ENCODE measurements at places on chromosomes 1 and 21.

GRCh38 chr1:221315330-221315729 lies 426.6 kb downstream of the DUSP10 start:
- ATAC-seq: peak; percentile 94

DNA sequence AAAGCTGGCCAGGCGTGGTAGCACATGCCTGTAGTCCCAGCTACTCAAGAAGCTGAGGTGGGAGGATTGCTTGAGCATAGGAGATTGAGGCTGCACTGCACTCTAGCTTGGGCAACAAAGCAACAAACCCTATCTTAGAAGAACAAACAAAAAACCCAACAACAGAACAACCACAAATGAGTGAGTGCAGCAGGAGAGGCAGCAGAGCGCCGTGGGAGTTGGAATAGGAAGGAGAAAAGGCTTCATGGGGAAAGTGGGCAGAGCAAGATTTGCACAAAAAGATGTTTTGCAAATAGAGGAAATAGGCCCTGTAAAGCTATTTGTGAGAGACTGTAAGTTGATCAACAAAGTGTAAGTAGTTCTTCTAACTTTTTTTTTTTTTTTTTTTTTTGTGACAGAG lies 19.6 kb downstream of the SMAP2 start:
- no peak for ATAC-seq

DNA sequence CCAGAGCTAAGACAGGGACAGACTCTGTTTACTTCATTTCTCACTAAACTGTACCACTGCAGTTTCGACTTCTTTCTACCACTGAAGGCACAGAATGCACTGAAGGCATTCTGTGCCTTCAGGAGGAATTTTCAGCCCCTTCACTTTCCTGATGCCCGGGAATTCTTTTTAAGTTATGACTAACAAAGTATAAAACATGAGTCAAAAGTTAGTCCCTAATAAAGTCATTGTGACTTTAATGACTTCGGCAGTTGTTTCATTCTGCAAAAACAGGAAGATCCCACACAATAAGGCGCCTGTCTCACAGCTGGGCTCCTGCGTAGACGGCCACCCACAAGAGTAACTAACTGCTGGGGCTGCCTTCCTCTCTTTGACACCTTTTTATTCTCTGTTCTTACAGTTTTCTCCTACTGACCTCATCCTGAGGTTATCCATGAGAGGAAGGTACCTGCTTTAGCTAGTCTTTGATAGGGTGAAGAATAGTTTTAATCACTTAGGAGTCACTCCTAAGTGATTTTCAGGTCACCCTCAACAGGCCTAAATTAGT lies 183.9 kb upstream of the SGIP1 start:
- ATAC-seq: peak; percentile 11

DNA sequence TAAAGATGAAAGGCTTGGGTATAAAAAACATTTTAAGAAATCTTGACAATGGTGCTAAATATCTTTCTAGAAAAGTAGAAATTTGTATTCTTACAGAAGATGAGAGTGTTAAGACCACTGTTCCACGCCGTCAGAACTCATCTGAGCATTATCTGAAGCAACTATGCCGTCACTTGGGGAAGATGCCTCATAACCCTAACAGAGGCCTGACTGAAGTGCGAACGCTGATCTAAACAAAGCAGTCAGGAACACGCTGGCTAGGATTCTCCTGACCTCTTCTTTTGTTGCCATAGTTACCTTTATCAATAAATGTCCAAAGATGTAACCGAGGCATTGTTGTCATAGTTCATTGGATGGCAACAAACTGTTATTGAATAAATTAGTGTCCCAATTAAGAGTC lies 612.4 kb downstream of the LTN1 start:
- ATAC-seq: no peak

GRCh38 chr21:43364851-43365424 lies 62.0 kb downstream of the SIK1 start:
- ATAC-seq: no peak

GRCh38 chr1:10724948-10725847 lies 71.2 kb downstream of the CASZ1 start:
- ATAC-seq: peak; percentile 91

DNA sequence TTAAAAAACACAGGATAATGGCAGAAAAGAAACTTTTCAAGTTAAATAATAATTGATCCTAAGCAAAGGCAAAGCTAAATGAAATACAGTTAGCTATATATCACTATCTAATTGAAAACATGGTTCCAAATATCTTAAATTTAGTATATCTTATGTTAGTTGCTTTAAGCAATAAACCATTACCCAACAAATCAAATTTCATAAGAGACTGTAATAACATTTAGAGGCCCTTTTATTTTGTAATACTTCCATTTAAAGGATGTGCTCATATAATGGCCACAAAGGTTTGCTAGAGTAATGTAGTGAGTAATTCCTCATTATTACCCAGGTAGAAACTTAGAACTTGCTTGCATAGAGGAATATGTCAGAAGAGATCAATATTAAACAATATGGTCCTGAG lies 32.3 kb downstream of the RPL5 start:
- ATAC-seq: no peak

DNA sequence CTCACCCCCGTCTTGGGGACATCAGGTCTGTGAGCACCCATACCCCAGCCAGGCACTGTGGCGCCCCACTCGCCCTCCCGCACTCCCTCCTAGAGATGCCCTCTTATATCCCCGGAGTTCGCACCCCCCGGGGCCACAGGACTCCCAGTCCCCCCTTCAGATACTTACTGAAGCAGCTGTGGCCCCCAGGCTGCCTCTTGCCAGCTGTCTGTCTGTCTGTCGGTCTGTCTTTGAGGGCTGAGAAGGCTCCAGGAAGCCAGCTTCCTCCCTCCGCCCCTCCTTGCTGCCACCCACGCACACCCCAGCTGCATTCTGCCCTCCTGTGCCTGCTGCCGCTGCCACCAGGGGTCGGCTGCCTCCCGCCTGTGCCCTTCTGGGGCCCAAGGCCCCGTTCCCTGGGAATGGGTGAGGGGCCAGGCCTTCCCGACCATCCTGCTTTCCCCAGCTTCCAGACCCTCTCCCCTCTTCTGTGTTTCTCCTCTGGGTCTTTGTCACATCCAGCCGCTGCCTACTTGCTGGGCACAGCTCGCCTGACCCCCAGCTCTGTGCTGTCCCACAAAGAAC lies at the start of gene PTPN7:
Gene PTPN7, minus strand, starts transcription at position 226 of the 564 bp plus-strand sequence. CDS start 1,200 bp downstream, outside the sequence.
- ATAC-seq: no peak

DNA sequence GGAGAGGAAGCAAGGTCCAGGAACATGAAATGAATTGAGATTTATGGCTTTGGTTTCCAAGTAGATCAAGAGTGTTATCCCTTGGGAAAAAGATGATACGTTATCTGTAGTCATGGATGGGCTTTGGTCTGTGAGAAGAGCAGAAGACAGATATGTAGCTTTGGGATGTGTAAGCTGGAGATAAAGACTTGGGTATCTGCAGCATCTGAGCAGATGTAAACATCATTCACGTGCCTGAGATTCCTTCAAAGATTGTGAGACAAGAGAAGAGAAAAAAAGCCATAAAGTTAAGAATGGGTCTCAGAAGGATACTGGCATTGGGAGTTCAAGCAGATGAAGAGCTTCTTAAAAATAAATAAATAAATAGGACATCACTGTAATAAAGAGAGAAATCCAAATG lies 217.8 kb downstream of the PTPRC start:
- ATAC-seq: no peak

DNA sequence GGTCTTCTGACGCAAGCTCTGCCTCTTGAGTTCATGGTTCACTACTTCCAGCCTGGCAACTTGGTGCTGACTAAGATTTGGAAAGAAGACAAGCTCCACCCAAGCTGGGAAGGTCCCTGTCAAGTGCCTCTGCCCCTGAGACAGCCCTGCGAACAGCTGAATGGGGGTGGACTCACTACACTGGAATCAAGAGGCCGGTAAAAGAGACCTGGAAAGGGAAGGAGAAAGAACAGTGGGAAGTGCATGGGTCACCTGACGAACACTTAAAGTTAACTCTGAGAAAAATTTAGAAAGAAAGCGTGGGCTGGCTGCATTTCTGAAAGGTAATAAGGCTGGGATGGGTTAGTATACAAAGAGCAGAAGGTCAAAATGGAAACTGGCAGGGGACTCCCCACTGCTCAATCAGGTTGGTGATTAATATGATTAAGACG lies 26.1 kb upstream of the ZNF496 start:
- no peak for ATAC-seq

- peak; percentile 85 for ATAC-seq
Observed at GRCh38 chr1:19735440-19736127, 64.1 kb downstream of the TMCO4 start.

DNA sequence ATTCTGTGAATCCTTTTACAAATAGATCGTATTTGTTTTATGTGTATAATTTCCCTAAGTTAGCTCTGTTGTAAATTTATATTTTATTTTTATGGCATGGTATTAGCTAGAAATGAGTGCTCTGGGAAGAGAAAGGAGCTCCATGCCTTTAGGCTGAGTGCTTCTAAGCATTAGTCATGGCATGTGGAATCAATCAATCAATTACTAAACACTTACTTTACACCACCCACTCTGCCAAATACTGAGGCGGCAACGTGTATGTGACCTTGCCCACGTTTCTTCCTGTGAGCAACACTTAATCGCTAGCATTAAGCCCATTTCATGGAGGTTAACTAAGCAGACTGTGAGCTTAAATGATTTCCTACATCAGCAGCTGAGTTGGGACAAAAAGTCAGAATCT lies 7.2 kb upstream of the BECN2 start:
- ATAC-seq: peak; percentile 97

GRCh38 chr1:206694171-206695124 lies 9.7 kb downstream of the MAPKAPK2 start:
- no peak for ATAC-seq

GRCh38 chr1:238653693-238654321 lies 732.6 kb upstream of the CHRM3 start:
- peak; percentile 88 for ATAC-seq

DNA sequence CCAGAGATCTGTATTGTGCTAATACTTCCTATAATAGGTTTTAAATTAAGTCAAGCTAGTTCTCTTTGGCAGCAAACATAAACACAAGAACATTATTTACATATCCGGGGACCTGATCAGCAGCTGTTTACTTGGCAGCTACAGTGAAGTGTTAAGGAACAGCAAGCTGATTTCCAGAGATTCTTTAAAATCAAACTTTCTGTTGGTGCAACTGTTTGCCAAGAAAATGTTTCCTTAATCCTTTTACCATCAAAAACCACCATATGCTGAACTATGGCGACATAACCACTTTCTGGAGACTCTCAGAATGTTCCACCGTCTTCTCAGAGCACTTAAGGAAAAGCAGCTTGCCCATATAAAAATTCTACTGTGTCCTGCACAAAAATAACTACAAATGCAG lies 107.0 kb upstream of the KRTAP19-8 start:
- ATAC-seq: no peak

DNA sequence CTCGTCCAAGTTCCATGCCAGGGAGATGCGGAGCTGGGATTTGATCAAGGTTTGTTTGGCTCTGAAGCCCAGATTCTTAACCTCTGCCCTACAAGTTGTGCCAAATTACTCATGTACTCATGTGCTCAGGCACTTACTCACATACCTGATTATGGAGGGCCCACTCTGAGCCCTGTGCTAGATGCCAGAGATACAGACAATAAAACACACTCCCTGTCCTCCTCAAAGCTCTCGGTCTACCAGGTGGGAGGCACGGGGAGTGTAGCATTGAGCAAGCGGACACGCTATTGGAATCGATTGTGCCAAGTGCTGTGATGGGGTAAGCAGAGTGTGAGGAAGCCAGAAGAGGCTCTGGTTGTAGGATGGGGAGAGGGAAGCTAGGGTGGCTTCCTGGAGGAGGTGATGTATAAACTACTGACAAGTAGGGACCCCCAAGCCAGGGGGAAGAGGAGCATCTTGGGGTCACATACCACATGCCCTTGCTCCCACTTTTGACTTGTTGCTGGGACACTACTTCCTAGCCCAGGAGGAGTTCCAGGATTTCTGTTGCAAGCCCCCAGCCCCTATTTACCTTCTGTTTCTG lies 49.8 kb upstream of the IFNLR1 start:
- ATAC-seq: peak; percentile 73
